ENCODE measurements at places on chromosomes 5 and 9.

DNA sequence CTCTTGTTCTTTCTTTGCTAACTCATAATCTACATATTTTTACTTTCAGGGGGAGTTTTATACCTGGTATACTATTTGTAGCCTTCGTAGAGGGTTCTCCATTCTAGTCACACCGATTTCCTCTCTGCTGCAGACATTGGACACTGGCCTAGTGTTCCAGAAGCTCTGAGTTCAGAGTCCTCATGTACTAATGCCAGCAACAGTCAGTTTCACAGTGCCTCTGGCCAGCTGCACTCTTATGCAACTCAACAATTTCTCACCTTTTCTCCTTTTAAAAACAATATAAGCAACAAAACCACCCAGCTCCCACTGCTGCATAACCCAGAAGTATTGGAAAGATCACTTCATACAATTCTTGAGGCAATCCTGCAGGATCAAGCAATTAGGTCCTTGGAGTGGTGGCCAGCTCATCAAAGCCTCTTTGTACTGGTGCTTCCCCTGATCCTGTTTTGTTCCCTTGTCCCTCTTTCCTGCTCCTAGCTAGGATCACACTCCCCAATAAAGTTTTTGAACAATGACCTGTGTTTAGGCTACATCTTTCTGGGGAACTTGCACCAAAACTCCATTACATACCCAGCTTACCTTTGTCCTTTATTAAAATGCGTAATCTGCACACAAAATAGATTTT, 98.1 kb upstream of the TUT7 start:
- no peak for DNase-seq

- DNase-seq: no peak
These were observed 299.6 kb downstream of the EPB41L4A start for GRCh38 chr5:112119508-112119907.

- DNase-seq: no peak
These were observed 58.1 kb downstream of the ZNF474 start for GRCh38 chr5:122187426-122187825.

DNA sequence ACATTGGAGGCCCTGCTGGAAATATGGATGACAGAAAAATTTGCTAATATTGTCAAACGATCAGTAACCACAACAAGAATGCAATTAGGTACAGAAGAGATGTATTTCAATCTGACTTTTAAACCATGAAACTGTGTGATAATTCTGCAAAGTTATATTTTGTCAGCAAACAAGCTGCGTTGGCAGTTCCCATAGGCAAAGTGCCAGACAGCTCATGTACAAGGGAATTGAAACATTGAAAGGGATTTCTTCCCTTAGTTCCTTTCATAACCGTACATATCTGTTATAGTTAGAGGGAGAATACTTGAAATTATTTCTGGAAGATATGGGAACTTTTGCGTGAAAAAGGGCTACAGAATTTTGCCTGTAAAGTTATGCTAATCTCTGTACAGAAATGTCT, 419.4 kb upstream of the PTGER4 start:
- DNase-seq: peak; percentile 30

DNA sequence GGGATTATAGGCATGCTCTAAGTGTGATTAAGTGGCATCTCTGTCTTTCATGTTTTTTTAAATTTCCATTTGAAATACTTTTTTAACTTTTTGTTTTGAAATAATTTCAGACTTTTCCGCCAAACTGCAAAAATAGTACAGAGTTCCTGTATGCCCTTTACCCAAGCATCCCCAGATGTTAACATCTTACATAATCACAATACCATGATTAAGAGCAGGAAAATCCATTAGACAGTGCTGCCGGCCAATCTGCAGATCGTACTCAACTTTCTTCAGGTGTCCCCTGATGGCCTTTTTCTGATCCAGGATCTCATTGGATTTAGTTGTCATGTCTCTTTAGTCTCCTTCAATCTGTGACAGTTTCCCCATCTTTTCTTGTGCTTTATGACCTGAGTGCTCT, 49.0 kb downstream of the ERGIC1 start:
- DNase-seq: no peak

GRCh38 chr9:126631254-126631653, 17.5 kb downstream of the LMX1B start:
- DNase-seq: no peak

GRCh38 chr5:448061-448765, 5.2 kb downstream of the EXOC3 start:
- peak; percentile 48 for DNase-seq

- peak; percentile 52 for DNase-seq
These were observed 63.7 kb upstream of the IFNK start for GRCh38 chr9:27460226-27461023.

- no peak for DNase-seq
These were observed 147.6 kb downstream of the COL23A1 start for GRCh38 chr5:178442405-178443257.

- DNase-seq: peak; percentile 86
These were observed 3.1 kb downstream of the IER5L start for GRCh38 chr9:129174724-129175514.

- no peak for DNase-seq
These were observed 691 bp downstream of the DMXL1 start for GRCh38 chr5:119071561-119071995.

DNA sequence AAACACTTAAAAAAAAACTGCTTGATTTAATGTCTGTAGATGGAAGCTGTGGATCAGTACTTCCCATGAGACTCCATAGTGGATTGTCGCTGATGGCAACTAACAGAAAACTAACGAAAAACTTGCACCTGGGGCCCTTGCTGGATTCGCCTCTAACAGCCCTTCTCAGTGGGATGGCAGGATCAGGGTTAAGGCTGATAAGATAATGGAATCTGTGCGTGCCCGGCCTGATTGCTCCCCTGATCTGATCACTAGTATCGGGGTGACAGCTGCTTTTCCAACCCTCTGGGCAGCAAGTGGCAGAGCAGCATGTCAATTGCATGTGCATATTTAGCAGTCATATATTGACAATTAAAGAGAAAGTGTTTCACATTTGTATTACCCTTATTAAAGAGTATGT, 185.8 kb upstream of the ELAVL2 start:
- DNase-seq: no peak

- DNase-seq: no peak
These were observed 361.2 kb upstream of the RIOK2 start for GRCh38 chr5:97544240-97544639.

- no peak for DNase-seq
These were observed 14.5 kb upstream of the RARS1 start for GRCh38 chr5:168471785-168472184.

DNA sequence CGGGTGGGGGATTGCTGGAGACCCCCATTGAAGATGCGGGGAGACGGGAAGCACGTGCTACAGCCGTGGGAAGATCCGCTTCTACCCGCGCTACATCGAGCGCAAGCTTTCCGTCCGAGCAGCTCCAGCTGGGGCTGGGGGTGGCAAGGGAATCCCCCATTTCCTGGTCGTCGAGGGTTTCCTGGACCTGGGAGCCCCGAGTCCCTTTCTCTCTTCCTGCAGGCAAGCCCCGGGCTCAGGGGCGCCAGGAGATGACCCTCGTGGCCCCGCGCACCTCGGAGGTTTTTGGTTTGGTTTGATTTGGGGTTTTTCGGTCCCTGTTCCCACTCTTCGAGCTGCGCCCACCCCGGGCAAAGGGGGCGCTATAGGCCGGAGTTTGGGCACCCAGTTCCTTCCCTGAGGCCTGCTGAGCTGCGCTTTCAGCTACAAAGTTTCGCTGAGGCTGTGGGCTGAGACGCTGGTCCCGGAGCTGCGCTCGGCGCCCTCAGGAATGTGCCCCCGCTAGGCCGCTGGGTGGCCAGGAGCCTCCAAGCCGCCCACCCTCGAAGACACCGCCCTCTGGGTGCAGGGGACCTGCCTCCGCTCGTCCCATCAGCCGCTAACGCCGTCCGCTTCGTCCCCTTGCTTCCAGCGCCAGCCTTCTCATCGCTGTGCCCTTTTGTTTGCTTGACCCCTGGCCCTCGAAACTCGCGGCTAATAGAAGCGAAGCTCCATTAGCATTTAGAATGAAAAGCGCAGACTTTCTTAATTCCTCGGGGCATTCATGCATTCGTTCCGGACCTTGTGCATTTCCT, 2.9 kb downstream of the NR4A3 start:
- DNase-seq: peak; percentile 57

- DNase-seq: no peak
These were observed 19.5 kb upstream of the TMEM174 start for GRCh38 chr5:73153513-73153912.

DNA sequence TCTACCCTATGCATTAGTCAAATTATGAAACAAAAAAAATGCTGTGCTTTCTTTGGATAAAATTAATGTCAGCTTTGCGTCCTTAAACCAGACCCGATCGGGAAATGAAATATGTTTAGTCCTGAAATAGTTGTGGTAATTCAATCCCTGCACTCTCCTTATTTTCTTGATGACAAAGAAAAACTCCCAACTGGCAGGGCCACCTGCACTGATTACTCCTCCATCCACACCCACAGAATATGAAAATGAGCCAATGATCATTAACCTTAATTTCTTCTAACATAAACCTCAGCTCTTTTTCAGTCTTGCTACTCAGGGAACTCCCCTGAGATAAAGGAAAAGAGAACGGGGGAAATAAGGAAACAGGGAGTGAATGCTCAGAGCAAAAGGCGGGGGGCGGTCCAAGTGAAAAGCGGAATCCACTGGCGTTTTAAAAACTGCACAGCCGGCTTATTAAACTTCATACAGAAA, 245.3 kb downstream of the BNC2 start:
- DNase-seq: no peak

DNA sequence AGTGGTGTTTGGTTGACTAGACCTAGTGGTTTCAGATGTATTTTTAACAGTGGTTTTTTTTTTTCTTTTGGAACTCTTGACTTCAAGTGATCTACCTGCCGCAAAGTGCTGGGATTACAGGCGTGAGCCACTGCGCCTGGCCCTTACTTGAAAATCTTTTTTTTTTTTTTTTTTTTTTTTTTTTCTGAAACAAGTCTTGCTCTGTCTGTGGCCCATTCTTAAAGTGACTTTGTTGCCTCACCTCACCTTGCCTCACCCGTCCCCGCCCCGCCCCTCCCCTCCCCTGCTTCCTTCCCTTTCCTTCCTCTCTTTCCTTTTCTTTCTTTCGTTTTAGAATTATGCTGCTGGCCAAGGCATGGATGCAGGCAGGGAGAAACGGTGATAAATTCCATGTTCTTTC, 26.0 kb downstream of the GPBP1 start:
- no peak for DNase-seq

GRCh38 chr9:81621118-81621517, 68.2 kb downstream of the TLE1 start:
- DNase-seq: no peak

DNA sequence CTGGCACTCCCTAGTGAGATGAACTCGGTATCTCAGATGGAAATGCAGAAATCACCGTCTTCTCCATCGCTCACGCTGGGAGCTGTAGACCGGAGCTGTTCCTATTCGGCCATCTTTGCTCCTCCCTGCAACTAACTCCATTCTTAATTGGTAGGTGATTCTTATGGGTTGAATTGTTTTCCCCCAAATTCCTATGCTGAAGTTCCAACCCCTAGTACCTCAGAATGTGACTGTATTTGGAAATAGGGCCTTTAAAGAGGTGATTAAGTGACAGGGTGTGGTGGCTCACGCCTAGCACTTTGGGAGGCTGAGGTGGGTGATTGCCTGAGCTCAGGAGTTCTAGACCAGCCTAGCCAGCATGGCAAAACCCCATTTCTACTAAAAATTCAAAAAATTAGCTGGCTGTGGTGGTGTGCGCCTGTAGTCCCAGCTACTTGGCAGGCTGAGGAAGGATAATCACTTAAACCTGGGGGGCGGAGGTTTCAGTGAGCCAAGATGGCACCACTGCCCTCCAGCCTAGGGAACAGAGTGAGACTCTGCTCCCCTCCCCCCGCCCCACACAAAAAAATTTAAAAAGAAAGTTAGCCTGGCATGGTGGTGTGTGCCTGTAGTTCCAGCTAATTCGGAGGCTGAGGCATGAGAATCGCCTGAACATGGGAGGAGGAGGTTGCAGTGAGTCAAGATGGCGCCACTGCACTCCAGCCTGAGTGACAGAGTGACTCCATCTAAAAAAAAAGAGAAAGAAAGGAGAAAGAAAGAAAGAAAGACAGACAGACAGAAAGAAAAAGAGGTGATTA, 25.2 kb upstream of the FOCAD start:
- DNase-seq: no peak

- no peak for DNase-seq
These were observed 225.6 kb downstream of the PCSK1 start for GRCh38 chr5:96207420-96207819.

- DNase-seq: no peak
These were observed 40.7 kb downstream of the TIMD4 start for GRCh38 chr5:156922207-156922792.

- DNase-seq: no peak
These were observed 135.3 kb upstream of the RPS23 start for GRCh38 chr5:82413302-82414040.

DNA sequence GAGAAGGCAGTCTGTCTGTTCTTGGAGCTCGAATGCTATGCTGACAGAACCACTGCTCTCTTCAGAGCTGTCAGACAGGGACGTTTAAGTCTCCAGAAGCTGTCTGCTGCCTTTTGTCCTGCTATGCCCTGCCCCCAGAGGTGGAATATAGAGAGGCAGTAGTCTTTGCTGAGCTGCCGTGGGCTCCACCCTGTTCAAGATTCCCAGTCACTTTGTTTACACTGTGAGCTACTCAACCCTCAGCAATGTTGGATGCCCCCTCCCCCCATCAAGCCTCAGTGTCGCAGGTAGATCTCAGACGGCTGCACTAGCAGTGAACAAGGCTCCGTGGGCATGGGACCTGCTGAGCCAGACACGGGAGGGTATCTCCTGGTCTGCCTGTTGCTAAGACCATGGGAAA, 344.2 kb downstream of the TMEM161B start:
- no peak for DNase-seq

GRCh38 chr9:94700445-94700844, 26.1 kb upstream of the AOPEP start:
- no peak for DNase-seq

DNA sequence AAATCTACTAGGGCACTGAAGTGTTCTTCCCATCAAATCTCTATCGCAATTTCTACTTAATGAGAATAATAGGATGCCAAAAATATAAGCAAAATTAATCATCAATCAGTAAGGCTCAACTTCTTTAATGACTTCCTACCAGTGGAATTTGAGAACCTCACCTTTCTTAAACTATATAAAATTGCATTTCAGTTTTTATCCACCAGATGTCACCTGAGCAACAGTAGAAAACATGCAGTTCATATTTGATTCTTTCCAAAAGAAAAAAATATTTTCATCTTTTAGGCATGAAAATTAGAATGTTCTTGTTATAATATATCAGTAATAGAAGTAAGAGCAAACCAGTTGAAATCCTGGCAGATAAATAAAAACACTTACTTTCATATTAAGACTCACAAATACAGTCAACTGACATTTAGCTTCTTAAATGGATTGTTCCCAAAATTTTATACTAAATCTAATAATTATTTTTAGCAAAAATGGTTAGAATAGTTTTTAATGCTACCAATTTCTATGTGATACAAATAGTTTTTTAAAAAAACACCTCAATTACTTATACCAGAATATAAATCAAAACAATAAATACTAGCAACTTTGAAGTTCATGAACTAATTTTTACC, 13.4 kb upstream of the CCDC112 start:
- DNase-seq: no peak

DNA sequence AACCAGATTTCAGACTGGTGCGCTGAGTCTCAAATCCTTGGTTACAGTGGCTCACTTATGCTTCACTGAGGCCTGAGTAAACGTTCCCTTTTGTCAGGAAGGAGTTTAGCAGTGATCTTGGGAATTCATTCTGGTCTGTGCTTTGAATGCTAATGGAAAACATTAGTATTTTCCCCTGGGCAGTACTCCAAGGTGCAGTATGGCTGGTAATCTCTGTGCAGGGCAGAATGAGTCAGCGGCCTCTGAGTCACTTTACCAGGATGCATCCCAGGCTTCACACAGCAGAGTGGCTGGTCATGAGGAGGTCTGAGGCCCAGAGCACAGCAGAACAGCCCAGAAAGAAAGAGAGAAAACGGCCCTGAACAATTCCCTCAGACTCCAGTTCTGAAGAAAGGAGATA, 54.0 kb downstream of the PCA3 start:
- DNase-seq: peak; percentile 62

Measured in femur (tissue), 1 donor.